ENCODE measurements at places on chromosomes 16 and 17.

GRCh38 chr16:79316004-79316458 is 284.5 kb downstream of the MAF start:
- DNase-seq: peak; percentile 73

DNA sequence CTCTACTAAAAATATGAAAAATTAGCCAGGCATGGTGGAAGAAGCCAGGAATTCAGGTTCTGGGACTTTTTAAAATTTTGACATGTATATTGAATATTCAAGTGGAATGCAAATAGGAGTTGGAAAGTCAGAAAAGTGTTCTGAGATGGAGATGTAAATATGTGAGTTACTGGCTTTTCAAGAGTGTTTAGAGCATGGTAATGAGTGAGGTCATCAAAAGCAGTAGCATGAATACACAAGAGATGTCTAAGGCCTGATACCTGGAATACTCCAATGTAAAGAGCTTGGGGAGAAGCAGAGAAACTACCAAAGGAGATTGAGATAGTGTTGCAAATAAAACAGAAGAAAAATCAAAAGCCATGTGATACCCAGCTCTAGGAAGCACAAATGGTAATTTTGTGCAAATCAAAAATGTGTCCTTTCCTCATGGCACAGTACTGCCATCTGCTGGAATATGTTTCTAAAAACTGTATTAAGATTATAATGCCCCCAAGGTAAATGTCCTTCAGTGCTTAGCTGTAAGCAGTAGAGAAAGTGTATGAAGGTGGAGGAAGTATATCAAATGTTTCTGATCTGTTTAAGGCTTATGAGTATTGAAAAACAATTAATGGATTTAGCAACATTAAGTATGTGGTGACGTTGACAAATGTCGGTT is 908.4 kb downstream of the KCNJ18 start:
- no peak for DNase-seq

DNA sequence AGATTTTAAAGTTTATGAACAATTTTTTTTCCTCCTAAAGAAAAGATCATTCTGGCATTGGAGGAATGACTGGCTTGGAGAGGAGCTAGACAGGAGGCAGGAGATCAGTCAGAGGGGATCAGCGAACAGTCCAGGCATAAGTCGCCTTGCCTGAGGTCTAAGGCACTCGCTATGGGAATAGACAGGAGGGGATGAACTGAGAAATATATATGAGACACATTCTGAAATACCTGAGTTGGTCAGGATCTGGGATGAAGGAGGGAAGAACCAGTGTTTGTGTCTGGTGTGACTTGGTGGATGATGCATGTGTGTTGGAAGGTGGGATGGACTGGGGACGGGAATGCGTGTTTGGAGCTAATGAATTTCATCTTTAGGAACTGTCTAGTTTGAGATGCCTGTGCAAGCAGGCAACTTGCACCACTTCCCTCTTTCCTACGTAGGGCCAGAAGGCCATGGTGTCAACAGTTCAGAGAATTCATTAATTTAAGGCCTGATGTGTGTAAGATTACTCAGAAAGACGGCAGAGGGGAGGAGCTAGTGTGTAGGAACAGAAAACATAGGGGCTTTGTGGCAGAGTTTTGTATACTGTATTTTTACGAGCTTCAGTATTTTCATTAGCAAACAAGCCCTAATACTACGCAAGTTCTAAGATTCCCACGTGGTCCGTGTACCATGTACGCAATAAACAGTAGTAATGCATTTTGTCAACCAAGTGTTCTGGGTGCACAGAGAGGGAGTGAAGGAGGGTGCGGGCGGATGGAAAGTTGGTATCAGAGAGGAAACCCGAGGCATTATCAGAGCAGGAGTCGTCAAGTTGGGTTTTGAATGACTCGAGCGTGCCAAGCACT is 825 bp downstream of the HEATR6 start:
- DNase-seq: peak; percentile 51

GRCh38 chr16:85393674-85394451 is 219.3 kb upstream of the GSE1 start:
- DNase-seq: peak; percentile 53

GRCh38 chr17:17300624-17301568 is 2.3 kb upstream of the NT5M start:
- DNase-seq: peak; percentile 44

GRCh38 chr17:72063262-72063661 is 57.6 kb upstream of the SOX9 start:
- no peak for DNase-seq
